Esophagus mucosa (tissue), 1 donor: ENCODE measurements at places on chromosomes 12 and 14. TPM values are rescaled to one million over a fixed set of nuclear protein-coding genes. Genes with fewer than 3 reads are reported as not detected.

Gene HEBP1
- total RNA-seq: 24.5 TPM

Gene ERP27
- total RNA-seq: 4.5 TPM

Gene DLK1
- 0.16 TPM for total RNA-seq

Gene ZFHX2
- 0.44 TPM for total RNA-seq

GRCh38 chr14:101255765-101256125, 305.6 kb upstream of the DIO3 start:
- ATAC-seq: no peak

DNA sequence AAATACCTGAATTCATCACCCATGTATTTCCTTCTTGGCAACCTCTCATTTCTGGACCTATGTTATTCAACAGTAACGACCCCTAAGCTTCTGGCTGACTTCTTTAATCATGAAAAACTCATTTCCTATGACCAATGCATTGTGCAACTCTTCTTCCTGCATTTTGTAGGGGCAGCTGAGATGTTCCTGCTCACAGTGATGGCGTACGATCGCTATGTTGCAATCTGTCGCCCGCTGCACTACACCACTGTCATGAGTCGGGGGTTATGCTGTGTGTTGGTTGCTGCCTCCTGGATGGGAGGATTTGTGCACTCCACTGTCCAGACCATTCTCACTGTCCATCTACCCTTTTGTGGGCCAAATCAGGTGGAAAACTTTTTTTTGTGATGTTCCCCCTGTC, 356 bp downstream of the OR4Q2 start:
- ATAC-seq: no peak

GRCh38 chr12:50634379-50634778, 129.5 kb upstream of the ATF1 start:
- ATAC-seq: no peak

DNA sequence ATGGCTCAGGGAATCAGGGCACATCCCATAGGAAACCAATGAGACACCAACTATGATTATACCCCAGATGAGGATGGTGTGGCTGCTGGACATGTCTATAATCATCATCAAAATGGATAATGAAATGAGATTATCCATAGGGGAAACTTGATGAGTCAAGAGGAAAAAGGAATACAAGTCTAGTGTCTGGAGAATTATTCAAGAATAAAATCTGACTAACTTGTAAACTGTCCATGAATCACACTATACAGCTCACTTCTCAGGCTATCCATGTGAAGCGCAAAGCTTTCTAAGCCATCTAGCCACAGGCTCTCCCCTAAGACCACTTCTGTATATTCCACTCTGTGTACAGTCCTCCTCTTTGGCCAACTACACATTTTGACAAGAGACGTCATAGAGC, 52.5 kb downstream of the DUSP16 start:
- ATAC-seq: peak; percentile 70

DNA sequence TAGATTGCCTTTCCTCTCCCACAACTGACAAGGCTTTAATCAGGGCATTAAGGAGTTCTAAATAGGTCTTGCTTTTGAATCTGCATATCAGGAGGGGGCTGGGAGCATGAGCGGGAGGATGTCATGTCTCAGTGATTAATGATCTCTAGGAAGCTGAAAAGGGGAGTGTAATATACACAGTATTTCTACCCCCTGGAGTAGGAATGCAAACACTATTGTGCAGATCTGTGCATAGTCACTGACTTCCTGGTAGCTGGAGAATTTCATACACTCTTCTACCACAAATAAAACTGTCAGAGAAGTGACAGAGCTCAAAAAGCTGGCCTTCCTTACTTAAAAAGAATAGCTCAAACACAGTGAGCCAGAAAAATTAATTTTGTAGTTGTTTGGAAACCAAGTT, 65.8 kb downstream of the RIC8B start:
- ATAC-seq: no peak

DNA sequence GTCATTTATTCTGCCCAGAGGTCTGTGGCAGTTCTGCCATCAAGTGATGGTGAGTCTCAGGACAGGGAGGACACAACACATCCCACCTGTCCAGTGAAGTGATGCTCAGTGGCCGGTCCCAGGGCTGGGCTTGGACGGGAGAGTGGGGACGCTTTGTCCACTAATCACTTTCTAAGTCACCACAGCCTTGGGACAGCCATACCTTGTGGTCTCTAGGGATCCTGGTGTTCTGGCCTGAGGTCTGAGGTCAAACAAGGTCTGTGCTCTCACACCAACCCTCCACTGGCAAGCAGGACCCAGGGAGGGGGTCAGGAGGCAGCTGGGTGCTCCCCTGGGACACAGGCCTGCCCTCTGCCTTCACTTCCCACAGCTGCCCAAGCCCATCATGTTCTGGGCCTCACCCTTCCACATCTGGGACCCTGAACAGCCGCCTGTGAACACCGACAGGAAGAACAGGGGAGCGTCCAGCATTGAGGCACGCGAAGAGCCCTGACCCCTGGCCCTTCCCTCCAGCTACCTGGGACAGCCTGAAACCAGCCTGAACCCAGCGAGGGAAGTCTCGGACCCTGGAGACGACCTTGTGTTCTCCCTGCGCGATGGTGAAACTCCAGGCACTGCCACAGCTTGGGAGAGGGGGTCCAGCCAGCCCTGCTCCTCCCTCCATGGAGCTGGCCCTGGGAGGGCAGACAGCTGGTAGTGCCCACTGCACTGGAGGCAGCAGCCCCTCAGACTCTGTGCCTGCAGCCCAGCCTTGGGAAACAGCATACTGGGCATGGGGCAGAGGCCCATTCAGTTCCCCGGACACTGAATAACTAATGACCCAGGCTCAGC, 19.7 kb upstream of the GPR132 start:
- no peak for ATAC-seq

- no peak for ATAC-seq
Measured at GRCh38 chr12:43315961-43316360, 236.0 kb downstream of the ADAMTS20 start.

DNA sequence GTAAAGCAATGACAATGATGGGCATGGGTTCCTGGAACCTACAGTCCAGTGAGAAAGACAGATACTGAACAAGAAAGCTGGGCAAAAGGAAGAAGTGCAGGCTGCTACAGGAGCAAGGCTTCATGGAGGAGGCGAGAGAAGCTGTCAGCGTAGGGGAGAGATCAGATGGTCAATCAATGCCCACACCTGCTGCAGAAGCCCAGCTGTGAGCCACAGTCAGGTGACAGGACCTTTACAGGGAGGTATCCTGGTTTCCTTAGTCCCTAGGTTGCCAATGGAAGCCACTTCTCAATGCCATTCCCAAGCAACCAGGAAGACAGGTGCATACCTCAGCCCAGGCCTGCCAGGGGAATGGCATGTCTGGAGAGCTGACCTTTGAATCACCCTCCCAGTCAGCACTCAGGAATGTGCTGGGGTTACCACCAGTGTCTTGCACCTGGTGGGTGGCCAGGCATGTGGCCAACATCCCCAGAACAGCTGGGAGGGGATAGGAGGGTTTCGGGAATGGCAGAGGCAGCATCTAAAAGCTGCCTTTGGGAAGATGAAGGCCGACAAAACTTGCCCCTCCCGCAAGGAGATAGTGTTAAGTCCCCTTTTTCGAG, 170.3 kb downstream of the TTC7B start:
- peak; percentile 59 for ATAC-seq

- peak; percentile 75 for ATAC-seq
Measured at GRCh38 chr14:50008974-50009373, 107.4 kb downstream of the VCPKMT start.

DNA sequence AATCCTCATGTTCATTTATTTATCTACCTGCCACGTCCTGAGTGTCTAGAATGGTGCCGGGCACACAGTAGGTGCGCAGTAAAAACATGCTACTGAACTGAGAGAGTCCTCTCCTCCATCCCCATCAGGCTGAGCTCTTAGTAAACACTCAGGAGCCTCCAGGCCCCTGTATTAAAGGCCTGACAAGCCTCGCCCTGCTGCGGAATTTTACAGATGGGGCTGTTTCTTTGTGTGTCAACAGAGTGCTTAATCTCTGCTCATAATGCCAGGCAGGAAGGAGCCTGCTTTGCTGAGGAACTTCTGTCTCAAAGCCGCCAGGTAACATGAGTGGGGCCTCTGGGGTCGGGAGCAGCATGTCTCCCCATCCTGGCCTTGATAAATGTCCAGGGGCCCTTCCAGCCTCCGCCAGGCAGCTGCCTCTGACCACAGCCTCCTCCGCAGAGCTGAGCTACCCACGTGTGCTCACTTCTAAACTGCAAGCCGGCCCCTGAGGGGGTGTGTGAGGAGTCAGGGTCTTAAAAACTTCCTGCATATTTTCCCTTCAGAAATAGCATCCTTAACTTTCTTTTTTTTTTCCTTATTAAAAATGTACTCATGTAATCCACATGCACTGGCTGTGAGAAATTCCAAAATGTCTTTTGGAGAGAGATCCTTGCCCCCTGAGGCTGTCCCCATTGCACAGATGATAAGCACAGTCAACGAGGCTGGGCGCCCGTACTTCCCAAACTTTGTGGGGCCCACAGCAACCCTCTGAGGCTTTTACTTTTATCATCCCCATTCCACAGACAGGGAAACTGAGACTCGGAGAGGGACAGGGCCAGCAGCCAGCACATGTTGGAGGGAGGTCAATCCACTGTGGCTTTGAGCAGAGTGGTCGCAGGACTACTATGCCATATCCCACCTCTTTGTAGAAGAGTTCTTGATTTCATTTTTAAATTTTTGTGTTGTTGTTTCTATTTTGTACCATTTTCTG, 116.0 kb upstream of the NCOR2 start:
- ATAC-seq: peak; percentile 83

DNA sequence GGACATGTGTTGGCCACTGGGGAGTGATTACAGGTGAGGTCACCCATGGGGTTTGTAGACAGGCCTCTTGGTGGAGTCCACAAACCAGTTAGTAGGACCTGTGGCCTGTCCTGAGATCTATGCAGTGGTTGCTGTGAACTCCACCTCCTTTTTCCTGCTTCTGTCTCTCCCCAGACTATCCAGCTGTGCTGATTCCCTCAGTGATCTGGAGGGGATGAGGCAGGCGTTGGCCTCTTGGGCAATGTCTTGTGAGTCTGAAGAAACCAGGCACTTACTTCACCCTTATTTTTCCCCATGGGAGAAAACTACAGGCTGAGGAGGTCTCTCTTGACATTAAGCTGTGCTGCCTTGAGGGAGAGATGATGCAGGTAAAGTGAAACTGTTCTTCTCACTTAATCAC, 257.2 kb upstream of the PRICKLE1 start:
- no peak for ATAC-seq

GRCh38 chr12:131455581-131456110, 255.2 kb upstream of the SFSWAP start:
- ATAC-seq: no peak

- no peak for ATAC-seq
Measured at GRCh38 chr14:68897559-68898155, 81.4 kb downstream of the ACTN1 start.
